ENCODE measurements at places on chromosomes 1 and 21.

- DNase-seq = peak; percentile 74
Observed at GRCh38 chr1:228647523-228648444, 87.5 kb upstream of the RHOU start.

- no peak for DNase-seq
Observed at GRCh38 chr1:169904834-169905233, 11.1 kb upstream of the SCYL3 start.

- DNase-seq = no peak
Observed at GRCh38 chr1:25590096-25590824, 26.3 kb upstream of the MAN1C1 start.

DNA sequence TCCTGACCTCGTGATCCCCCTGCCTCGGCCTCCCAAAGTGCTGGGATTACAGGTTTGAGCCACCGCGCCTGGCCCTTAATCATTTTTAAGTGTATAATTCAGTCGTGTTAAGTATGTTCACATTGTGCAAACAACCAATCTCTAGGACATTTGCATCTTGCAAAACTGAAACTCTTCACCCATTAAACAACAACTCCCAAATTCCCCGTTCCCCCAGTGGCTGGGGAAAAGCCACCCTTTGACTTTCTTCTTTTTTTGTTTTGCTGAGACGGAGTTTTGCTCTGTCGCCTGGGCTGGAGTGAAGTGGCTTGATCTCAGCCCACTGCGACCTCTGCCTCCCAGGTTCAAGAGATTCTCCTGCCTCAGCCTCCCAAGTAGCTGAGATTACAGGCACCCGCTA, 6.5 kb upstream of the THEMIS2 start:
- no peak for DNase-seq

- DNase-seq = no peak
Observed at GRCh38 chr21:42539342-42539741, 25.7 kb downstream of the SLC37A1 start.

GRCh38 chr1:183218971-183219615, 33.0 kb downstream of the LAMC2 start:
- no peak for DNase-seq

GRCh38 chr1:17290553-17290952, 17.4 kb upstream of the PADI4 start:
- DNase-seq = no peak

- DNase-seq = peak; percentile 37
Observed at GRCh38 chr1:85200463-85201339, at the start of gene SYDE2. Gene SYDE2, minus strand, starts transcription at chr1:85201016. Its CDS starts 20 bp downstream, at chr1:85200996.

- DNase-seq = no peak
Observed at GRCh38 chr1:50735443-50735842, 224.6 kb downstream of the FAF1 start.

- no peak for DNase-seq
Observed at GRCh38 chr1:90174246-90174645, 179.3 kb downstream of the ZNF326 start.

DNA sequence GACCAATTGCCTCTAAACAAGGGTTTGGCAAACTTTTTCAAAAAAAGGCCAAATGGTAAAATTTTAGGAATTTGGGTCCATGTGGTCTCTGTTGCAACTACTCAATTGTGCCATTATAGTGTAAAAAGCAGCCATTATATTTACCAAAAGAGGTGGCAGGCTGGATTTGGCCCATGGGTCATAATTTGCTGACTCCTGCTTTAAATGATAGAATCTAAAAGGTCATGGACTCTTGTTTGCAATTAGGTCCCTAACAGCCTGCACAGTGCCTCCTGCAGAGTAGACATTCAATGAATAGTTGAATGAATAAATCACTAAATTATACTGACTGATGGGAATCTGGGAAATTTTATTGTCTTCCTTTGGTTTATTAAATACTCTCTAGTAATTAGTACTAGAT, 6.2 kb downstream of the BECN2 start:
- DNase-seq = no peak

- no peak for DNase-seq
Observed at GRCh38 chr1:116232989-116233514, 121.9 kb downstream of the MAB21L3 start.

GRCh38 chr1:85290826-85291225, 14.4 kb upstream of the BCL10 start:
- DNase-seq = no peak

DNA sequence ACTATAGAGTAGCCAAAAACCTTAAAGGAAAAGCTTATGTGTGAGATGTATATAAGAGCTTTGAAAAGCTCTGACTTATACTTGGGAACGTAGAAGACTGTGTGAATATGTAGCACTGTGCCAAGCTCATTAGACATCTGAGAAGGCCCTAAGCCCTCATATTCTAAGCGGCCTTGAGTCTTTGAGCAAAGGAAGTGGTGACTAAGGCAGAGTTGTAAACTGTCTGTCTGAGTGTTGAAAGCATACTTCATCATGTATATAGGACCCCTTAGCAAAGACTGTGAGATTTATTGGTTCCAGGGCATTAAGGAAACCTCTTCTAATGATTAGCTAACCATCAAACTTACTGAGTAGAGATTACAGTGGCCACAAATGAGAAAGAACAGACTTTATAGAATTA, 153.3 kb upstream of the LYPLAL1 start:
- DNase-seq = no peak

DNA sequence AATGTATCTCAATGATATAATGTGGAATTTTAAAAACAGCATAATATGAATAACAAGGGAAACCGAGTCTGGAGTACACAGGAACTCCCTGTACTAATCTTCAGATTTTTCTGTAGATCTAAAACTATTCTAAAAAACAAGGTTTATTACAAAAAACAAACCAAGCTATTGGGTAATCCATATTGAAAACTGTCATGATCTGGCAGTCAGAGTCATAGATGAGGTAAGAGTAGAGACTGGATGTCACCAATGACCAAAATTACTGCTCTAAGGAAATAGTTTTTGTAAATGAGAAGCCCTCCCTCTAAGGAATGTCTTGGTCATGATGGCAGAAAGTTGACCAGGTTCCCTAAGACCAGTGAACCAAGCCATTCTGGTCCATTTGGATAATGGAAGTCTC, 2.4 kb upstream of the SPOCD1 start:
- no peak for DNase-seq

GRCh38 chr1:201696217-201696761, 132.7 kb upstream of the IPO9 start:
- DNase-seq = peak; percentile 95

GRCh38 chr1:178532392-178532791, 19.5 kb downstream of the TEX35 start:
- DNase-seq = peak; percentile 88

- DNase-seq = no peak
Observed at GRCh38 chr1:24964811-24965570, 34.9 kb upstream of the RUNX3 start.

DNA sequence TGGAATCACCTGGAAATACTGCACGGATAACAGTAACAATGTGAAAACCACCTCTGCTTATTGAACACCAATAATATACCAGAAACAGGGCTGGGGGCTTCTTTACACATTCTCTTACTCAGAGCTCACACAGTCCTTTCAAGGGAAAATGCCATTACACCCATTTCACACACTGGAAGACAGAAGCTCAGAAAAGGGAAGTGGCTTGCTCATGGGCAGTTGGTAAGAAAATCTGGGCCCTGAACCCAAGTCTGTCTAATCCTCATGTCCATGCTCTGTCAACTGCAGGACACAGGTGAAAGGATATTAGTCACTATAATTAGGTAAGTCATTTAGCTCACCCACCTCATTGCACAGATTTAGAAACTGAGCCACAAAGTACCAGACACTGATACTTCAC, 18.6 kb downstream of the C8A start:
- DNase-seq = no peak

- no peak for DNase-seq
Observed at GRCh38 chr1:21317035-21317689, 26.9 kb upstream of the ECE1 start.

DNA sequence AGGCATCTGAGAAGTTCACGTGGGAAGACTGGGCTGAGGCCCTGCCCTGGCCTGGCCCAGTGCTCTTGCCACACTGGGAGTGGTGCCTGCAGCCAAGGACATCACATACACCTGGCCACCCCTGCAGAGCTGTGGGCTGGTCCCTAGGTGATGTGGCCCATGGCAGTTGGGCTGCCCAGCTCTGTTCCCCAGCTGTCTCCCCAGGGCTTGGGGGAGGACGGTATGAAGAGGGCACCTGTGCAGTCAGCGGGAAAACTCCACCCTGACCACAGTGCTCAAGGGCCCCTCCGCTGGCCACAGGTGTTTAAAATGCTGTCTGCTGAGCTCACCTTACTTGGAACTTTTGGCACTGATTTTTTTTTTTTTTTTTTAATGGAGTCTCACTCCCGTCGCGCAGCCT, 120.4 kb upstream of the SLC25A33 start:
- DNase-seq = no peak

DNA sequence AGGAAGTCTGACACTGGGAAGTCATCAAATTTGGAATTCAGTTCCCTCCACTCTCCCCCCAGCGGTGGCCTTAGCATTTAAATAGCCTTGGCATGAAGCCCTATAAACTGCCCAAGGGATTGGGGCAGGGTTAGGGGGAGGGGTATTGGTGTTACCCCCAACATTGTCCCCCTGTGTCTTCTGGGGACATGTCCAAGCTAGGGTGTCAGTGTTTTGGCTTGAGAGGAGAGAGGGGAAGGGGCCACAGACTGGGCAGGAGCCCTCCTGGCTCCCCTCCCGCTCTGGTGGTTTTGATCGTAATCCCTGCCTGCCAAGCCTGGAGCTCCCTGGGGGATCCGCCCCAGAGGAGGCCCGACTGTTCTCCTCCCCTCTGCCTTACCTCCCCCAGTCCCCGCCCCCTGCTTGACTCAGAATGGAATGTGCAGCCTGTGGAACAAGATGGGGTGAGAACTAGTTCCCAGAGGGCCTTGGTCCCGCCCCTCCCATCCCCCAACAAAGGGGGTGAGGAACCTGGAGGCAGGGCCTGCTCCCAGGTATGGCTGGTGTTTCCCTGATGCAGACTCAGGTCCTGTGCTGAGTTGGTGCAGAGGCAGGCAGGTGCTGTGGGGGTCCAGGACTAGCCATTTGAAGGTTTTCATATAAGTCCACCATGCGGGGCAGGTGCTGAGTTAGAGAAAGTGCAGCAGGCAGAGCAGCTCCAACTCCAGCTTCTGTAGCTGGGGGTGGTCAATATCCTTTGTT, 7.4 kb downstream of the SOX13 start:
- DNase-seq = no peak

GRCh38 chr1:192167911-192168700, 9.8 kb downstream of the RGS18 start:
- DNase-seq = no peak

GRCh38 chr21:38295997-38296764, 39.4 kb downstream of the KCNJ15 start:
- DNase-seq = no peak

DNA sequence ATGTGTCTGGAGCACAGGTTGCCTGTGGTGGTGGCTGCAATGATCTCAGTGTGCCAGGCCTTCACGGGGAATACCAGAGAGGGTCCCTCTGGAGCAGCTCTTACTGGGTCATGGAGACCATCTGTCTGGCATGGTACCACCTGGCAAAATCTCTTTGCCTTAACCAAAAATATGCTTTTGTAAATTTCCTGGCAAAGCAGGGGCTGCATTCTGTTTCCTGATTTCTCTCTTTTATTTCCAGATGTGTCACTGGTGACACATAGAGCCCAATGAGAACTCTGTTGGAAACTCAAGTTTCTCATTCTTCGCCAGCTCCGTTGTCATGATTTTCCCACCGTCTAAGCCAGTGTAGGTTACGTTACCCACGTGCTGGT, 136.5 kb downstream of the FGGY start:
- DNase-seq = no peak

- DNase-seq = no peak
Observed at GRCh38 chr1:228292609-228292911, 84.7 kb downstream of the OBSCN start.

DNA sequence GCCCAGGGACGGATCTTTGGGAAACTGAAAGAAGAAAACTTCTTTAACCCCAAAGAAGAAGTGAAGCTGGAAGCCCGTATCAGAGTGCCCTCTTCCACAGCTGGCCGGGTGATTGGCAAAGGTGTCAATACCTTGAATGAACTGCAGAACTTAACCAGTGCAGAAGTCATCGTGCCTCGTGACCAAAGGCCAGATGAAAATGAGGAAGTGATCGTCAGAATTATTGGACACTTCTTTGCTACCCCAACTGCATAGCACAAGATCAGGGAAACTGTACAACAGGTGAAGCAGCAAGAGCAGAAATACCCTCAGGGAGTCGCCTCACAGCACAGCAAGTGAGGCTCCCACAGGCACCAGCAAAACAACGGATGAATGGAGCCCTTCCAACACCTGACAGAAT, 114.0 kb downstream of the NBPF12 start:
- no peak for DNase-seq

GRCh38 chr21:44966135-44967081, 26.6 kb downstream of the SLX9 start:
- no peak for DNase-seq

GRCh38 chr1:187151555-187151954, 322.8 kb downstream of the PLA2G4A start:
- DNase-seq = no peak

DNA sequence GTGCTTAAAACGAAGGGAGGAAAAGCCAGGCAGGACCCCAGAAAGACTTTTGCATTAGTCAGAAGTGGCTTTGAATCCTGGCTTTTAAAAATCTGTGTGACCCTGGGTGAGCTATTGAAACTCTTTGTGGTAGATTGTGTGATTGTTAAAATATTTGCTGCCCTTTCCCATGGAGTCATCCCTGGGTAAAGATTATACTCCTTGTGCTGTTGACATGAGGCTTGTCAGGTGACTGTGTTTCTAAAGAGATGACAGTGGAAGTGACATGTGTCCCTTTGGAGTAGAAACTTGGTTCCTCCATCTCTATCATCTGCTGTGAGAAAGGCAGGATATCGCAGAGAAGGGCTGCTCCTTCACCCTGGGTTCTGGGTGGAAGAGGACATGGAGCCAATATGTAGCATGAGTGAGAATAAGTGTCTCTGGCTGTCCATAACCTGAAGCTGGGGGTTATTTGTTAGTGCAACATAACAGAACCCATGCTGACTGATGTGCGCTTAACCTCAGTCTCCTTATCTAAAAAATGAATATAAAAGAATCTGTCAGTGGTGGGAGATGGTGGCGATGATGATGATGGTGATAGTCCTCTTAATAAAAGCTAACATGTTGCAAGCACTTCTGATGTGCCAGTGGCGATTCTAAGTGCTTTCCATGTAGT, 187.6 kb downstream of the RHOU start:
- no peak for DNase-seq

GRCh38 chr1:177897998-177898654, 71.7 kb downstream of the SEC16B start:
- DNase-seq = no peak
